H1 (cell line): ENCODE measurements at places on chromosomes 6 and 20. TPM values are rescaled to one million over a fixed set of nuclear protein-coding genes. Genes with fewer than 3 reads are reported as not detected.

- DNase-seq = no peak
Observed at GRCh38 chr6:89775150-89775549, 44.4 kb downstream of the MDN1 start.

DNA sequence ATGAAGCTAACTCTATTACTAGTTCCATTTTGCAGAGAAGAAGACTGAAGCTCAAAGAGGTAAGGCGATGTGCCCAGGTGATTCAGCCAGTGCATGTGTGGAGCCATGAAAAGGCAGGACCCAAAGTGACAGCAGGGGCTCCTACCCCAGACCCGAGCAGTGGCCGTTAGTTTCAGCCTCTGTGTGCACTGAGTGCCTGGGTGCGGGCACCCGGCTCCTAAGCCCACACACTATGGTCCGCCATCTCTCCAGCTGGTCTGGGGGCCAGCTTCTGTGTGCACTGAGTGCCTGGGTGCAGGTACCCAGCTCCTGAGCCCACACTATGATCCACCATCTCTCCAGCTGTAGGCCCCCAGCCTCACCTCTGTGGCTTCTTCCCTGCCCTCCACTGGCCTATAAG is 123.5 kb upstream of the CST7 start:
- no peak for DNase-seq

GRCh38 chr6:135633573-135633972 is 136.0 kb upstream of the AHI1 start:
- DNase-seq = no peak

DNA sequence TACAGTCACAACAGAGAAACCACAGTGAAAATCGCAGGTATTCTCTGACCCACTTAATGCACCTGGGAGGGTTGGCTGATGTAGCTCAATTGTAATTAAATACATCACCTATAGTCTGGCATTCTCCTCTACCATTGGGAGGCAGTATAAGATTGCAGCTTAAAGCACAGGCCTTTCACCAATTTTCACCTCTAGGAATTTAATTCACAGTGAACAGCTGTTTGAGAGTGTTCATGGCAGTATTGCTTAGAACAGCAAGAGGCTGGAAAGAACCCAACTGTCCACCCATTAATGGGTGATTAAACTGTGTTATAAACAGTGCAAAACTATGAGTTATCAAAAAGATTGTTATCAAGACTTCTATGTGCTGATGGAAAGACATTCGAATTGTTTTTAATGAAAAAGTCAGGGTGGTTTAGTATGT is 2.0 kb downstream of the EDEM2 start:
- DNase-seq = no peak

GRCh38 chr6:106626485-106626884 is 2.8 kb downstream of the RTN4IP1 start:
- DNase-seq = no peak

GRCh38 chr6:10151144-10151915 is 263.5 kb downstream of the TFAP2A start:
- no peak for DNase-seq

- DNase-seq = no peak
Observed at GRCh38 chr6:33921745-33922144, 117.9 kb upstream of the MLN start.

- no peak for DNase-seq
Observed at GRCh38 chr6:107230024-107230423, 114.7 kb upstream of the BEND3 start.

Gene SPTLC3
- 0.42 and 0.82 TPM in 2 replicates for total RNA-seq

Gene PERP
- 26.7 and 26.8 TPM in 2 replicates for total RNA-seq

Gene MYBL2
- total RNA-seq = 207 and 208 TPM in 2 replicates

Gene SDC4
- total RNA-seq = 59.2 and 60.2 TPM in 2 replicates

Gene NRN1
- total RNA-seq = 0.26 TPM in 1 of 2 replicates, not detected in the other
